ENCODE measurements at places on chromosomes 1 and 21.

- DNase-seq = no peak
Observed at GRCh38 chr1:91827459-91828321, 58.3 kb downstream of the TGFBR3 start.

DNA sequence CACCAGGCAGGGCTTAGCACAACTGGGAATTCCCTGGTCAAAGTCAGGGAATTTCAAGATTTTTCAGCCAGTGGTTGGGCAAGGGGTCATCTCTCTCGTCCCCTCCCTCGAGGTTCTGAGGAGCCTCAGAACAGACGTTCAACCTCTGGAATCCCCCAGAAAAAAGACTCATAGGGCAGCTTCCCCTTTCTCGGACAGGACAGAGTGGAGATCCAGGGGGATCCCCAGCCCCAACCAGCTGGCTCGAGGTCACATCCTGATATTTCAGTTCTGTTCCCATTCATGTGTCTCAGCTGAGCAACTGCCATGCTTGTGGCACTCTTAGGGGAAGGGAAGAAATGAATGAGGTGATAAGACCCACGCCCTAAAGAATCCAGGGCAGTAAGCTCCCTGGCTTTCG is 4.9 kb upstream of the LAD1 start:
- DNase-seq = no peak

DNA sequence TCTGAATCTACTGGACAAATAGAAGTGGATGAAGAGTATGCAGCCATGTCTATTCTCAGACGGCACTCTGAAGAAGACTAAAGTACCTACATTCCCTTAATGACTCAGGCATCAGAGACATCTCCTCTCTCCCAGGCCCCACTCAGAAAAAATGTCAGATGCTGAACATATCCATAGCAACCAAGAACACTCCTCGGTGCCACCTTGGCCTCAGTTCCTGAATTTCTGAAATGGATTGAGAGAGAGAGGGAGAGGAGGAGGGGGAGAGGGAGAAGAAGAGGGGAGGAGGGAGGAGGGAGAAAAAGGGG is 16.0 kb upstream of the OVAAL start:
- no peak for DNase-seq

DNA sequence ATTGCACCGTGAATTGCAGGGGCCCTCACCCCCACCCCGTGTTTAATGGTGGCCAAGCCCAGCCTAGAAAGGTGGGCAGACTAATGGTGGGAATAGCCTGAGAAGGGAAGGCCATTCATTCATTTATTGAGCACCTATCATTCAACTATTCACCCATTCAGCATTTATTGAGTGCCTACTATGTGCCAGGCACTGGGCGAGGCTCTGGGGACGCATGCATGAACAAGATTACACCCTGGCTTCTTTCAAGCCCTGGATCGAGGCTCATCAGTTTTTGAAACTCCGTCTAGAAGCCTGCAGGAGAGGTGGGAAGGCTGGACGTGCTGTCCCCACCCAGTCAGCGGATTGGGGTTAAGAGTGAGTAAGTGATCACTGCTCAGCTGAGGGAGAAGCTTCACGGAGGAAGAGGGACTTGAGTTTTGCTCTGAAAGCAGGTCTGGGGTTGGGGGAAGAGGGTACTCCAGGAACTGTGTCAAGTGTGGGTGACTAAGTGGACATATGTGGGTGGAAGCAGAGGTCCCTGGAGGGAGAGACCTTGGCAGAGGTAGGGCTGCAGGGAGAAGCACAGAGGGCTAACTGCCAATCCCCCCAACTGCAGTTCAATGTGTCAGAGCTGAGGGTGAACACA is 35.6 kb downstream of the MEF2D start:
- DNase-seq = no peak

GRCh38 chr1:17667641-17668040 is 87.5 kb upstream of the ACTL8 start:
- DNase-seq = no peak

- DNase-seq = no peak
Observed at GRCh38 chr1:26627954-26628353, 67.9 kb upstream of the ARID1A start.

GRCh38 chr1:19456968-19457441 is 28.3 kb downstream of the CAPZB start:
- no peak for DNase-seq

DNA sequence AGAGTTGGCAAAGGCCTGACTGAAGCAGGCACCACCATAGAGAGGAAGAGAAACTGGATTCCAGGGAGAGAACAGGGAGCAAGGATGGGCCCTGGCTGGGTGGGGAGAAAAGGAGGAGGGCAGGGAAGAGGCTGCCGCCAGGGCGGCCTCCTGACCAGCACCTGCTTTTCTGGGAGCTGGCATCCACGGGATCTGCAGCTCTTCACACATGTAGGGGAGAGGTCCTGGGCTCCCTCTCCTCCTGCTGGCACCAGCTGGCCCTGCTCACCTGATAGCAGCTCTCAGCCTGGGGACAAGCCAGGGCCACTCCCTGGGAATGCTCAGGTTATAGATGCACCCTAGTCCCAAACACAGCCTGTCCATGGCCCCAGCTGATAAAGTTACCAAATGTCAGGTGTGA is 39.9 kb downstream of the TEX35 start:
- peak; percentile 30 for DNase-seq

GRCh38 chr21:33018707-33019465 is 6.8 kb upstream of the OLIG2 start:
- no peak for DNase-seq

GRCh38 chr1:156524481-156524869 is 23.9 kb upstream of the MEF2D start:
- DNase-seq = no peak

- peak; percentile 90 for DNase-seq
Observed at GRCh38 chr1:152048416-152049009, 11.7 kb upstream of the S100A11 start.

DNA sequence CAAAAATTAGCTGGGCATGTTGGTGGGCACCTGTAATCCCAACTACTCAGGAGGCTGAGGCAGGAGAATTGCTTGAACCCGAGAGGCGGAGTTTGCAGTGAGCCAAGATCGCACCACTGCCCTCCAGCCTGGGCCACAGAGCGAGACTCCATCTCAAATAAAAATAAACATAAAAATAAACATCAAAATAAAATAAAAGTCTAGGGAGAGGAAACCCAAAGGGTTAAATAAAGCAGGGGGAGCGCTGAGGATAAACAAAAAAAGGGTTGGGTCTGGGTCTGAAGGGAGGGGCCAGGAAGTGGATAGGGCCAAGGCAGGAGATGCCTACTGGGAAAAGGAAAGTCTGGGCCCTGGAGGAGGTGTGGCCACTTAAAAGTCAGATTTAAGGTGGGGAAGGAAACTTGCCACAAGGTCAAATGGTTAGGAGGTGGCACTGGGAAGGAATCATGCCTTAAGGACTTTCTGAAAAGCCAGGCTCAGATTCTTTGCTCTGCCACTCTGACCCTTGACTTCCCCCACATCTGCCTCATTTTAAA is 150.0 kb downstream of the ADSS2 start:
- DNase-seq = no peak

DNA sequence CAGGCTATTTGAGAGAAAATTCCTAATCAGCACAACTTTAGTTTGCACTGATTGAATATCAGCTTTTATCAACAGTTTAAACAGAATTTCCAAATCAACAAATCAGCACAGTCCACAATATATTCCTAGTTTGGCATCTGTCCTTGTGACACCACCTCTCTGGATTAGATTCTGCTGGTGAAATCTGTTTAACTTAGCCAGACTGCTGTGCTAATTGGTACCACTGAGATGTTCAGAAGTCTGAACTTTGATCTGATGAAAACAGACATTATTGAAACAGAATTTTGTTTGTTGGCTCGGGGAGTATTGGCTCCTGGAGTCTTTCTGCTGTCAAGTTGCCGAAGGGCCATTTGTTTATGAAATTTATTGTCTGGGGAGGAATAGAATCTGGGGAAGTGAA is 17.0 kb upstream of the NGF start:
- no peak for DNase-seq

DNA sequence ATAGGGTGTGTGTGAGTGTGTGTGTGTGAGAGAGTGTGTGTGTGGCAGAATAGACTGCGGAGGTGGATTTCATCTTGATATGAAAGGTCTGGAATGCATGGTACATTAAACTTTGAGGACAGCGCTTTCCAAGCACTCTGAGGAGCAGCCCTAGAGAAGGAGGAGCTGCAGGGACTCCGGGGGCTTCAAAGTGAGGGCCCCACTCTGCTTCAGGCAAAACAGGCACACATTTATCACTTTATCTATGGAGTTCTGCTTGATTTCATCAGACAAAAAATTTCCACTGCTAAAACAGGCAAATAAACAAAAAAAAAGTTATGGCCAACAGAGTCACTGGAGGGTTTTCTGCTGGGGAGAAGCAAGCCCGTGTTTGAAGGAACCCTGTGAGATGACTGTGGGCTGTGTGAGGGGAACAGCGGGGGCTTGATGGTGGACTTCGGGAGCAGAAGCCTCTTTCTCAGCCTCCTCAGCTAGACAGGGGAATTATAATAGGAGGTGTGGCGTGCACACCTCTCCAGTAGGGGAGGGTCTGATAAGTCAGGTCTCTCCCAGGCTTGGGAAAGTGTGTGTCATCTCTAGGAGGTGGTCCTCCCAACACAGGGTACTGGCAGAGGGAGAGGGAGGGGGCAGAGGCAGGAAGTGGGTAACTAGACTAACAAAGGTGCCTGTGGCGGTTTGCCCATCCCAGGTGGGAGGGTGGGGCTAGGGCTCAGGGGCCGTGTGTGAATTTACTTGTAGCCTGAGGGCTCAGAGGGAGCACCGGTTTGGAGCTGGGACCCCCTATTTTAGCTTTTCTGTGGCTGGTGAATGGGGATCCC is 18.3 kb upstream of the HDAC1 start:
- no peak for DNase-seq

DNA sequence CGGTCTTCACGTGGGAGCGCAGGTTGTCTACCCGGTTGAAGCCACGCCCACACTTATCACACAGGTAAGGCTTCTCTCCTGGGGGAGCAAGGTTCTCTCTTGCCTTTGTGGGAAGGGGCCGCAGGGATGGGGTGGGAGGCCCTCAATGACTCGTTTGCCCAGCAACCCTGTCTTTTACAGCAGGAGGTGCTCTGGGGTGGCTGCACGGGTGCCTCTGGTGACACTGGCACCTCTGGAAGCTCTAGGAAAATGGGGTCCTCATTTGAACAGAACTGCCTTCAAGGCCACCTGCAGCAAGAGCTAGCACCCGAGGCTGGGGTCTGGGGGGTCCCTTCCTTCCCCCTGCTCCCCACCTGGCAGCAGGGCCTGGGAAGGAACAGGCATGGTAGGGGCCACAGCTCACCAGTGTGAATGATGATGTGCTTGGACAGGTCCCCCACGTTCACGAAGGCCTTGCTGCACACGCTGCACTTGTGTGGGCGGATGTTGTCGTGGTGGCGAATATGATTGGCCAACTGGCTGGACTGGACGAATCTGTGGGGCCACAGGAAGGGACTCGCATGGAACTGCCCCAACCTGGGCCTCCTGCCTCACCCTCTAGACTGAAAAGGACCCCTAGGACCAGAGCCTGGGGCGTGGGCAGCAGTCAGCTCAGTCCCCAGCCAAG is 33.1 kb downstream of the ZBTB17 start:
- DNase-seq = no peak
